Stimulated activated CD4-positive, alpha-beta T cell treated with anti-CD3 and anti-CD28 coated beads, Interleukin-1b, Interleukin-23, amount 100 ng/mL, for 1 hour (primary cell): ENCODE measurements at places on chromosomes 5 and 9.

DNA sequence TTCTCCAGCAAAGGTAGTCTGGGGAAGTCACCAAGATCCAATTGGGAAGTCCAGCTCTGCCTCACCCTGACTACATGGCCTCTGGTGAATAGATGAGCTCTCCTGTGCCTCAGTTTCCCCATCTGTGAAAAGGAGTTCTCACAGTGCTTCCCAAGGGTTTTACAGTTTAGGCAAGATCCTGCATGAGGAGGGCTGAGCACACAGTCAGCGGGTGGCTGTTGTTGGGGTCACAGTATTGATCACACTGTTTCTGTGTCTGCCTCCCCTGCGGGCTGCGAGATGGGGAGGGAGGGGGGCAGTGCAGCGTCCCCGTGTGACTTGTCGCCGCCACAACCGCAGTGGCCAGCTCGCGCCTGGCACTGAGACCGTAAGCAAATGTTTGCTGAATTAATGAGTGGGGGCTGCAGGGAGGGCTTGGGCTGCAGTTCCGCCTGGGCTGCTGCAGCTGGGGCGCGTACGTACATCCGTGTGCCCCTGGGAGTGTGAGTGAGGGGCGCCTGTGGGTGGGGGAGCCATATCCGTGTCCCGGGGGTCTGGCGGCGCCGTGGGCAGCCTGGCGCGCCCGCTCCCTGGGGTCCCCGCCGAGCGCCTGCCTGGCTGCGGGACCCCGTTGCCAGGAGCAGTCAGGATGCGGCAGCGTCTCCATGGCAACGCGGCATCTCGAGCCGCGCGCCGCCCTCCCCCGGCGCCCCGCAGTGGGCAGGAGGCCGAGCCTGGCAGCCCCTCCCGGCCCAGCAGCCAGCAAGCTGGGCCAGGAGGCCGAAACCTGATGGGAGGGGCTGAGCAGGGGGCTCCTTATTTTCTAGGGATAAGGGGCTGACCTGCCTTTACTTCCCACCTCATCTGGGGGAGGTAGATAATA lies 31.4 kb upstream of the PSD2 start:
- no peak for DNase-seq

DNA sequence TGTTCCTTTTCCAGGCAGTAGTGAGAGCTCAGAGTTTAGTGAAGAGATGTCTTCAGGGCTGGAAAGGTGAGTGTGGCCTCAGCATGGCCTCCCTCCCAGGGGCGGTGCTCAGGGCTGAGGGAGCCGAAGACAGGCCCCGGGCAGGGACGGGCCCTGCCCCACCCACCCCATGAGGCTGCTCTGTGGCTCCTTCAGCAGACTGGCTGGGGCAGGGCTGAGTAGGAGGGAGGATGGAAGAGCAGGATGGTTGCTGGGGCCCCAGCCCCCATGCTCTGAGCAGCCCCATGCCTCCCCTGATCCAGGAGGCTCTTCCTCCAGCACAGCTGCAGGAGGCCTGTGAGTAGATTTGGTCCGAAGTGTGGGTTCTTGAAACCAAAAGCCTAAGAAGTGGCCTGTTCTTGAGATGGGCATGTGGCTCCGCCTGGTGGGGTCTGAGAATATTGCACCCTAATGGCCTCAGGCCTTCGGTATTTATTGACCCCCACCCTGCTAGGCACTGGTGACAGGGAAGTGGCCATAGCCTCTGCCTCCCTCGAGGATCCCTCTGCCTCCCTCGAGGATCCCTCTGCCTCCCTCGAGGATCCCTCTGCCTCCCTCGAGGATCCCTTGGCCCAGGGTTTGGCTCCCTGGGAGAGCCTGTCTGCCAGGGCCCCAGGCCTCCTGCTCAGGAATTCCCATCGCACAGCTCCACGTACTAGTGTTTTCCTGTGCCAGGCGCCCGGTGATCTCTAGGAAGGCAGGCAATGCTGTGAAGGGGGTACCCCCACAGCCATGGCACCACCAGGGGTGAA lies 65.4 kb upstream of the GARNL3 start:
- peak; percentile 44 for DNase-seq

GRCh38 chr9:136175616-136176197 lies 29.2 kb downstream of the LHX3 start:
- no peak for DNase-seq

DNA sequence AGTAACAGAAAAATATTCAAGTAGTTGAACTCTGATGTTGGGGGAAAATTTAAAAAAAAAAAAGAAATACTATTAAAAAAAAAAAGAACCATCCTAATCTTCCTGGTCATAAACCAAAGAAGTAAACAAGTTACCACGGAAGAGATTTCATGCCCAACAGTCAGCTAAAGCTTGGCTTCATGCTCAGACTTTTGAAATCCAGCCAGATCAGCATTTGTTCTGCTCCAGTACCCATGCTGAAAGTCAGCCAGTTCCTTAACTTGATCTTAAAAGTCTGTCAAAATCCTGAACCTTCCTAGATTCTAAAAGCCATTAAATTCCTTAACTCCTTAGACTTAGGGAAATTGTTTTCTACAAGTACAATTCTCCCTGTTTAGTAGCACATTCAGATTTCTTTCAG lies 908.7 kb upstream of the CDH9 start:
- DNase-seq, result no peak

- no peak for DNase-seq
These were observed 780.5 kb upstream of the ZNF608 start for GRCh38 chr5:125526966-125527365.

- DNase-seq, result no peak
These were observed 52.3 kb upstream of the CD180 start for GRCh38 chr5:67248703-67249589.

- no peak for DNase-seq
These were observed 85.5 kb downstream of the ANXA1 start for GRCh38 chr9:73237140-73237539.

GRCh38 chr9:37936965-37937364 lies 33.0 kb upstream of the SLC25A51 start:
- no peak for DNase-seq

DNA sequence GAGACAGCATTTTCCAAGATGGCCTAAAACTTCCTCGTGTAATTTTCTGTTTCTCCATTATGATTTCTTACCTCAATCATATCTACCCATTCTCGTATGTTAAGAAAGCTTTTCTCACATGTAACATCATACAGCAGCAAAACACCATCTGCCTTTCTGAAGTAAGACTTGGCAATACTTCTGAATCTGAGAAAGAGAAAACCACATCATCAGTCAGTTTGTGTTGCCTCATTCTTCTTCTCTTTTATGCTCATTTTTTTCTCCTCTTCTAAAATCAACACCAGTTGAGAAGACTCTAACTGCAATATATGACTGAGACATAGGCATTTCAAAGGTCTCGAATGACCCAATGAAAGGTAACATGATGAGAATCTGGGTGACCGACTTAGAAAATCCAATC lies 66.0 kb downstream of the RASEF start:
- DNase-seq, result no peak

GRCh38 chr9:70868661-70869652 lies 252.5 kb downstream of the TRPM3 start:
- no peak for DNase-seq

GRCh38 chr5:177495243-177496060 lies 2.0 kb downstream of the PDLIM7 start:
- no peak for DNase-seq

DNA sequence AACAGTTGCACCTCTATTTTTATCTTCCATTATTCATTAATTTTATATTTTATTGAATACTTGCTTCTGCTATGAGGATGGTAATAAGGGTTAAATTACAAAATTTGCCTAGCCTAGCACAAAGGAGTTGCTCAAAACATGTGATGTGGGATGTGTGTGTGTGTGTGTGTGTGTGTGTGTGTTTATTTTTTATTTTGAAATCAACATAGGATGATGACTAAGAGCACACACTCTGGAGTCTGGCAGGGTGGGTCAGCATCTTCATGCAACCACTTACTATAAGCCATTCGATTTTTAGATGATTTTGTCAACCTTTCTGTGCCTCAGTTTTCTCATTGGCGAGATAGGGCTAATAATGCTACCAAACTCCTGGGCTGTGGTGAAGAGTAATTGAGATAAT lies 57.7 kb upstream of the MAMDC2 start:
- DNase-seq, result no peak

DNA sequence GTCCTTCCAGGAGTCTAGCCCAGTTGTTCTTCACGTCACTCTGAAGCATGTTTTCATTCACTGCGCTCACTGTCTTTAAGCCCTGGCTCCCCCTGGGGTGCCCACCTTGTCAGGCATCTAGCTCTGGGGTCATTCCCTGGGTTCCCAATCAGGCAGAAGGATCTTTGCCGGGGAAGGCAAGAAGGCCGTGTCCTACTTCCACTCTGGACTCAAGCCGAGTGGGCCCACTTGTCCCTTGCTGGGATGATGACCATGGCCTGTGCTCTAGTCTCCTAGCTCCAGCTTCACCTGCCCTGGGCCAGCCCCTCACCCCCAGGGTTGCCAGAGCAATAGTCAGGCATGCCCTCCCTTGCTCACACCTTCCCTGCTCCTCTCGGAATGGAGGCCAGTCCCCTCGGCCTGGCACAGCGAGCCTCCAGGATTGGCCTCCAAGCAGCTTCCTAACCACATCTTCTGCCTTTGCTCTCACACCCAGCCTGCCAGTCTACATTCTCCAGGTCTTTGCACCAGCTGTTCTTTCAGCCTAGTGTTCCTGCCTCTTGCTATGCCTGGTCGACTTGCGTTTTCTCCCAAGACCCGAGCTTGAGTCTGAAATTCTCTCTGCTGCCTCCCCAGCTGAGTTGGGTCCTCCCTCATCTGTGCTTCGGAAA lies 32.2 kb upstream of the PSD2 start:
- no peak for DNase-seq

DNA sequence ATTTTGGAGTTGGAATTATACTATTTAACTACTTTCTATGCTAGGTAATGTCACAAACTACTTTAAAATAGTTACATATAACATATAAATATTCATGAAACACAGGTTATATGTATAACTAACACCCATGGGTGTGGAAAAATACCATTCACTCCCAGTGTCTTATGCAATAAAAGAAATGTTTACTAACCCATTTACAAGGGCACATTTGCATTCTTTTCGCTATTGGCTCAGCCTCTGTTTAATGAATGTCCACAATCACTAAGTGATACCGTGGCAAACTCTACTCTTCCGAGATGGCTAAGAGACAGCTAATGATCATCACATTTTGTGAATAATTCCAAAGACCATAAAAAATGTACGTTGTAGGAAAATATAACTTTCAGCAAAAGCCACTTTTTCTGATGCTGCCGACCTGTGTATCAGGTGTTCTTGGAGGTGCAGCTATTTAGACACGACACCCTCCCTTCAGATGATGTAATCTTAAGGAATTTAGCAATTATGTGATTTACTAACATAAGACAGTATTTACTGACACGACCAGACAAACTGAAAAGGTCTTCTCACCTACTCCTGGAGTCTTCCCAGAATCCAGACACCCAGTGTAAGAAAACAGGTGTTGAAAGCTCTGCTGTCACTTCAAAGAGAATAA lies 121.7 kb upstream of the FAM120A start:
- no peak for DNase-seq

DNA sequence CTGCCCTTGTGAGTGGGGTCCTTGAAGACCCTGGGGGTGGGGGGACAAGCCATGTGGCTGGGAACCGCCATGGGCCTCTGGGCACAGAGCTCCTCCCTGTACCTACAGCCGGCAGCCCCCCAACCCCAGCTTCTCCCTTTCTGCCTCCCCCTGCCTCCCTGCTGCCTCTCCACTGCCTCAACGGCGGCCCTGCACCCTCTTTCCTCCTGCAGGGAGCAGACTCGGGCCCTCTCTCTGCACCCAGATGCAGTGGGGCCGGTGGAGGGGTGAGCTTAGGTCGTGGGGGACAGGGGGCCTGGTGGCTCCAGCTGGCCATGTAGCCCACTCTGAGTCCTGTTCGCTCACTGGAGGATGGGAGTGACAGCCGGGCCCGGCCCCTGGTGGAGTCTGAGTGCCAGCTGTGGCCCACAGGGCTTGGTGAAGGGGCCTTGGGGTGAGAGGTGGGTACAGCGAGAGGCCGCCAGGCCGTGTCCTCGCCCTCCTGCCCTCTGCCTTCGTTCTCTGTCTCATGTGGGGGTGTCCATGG lies 139.3 kb upstream of the COL5A1 start:
- no peak for DNase-seq

DNA sequence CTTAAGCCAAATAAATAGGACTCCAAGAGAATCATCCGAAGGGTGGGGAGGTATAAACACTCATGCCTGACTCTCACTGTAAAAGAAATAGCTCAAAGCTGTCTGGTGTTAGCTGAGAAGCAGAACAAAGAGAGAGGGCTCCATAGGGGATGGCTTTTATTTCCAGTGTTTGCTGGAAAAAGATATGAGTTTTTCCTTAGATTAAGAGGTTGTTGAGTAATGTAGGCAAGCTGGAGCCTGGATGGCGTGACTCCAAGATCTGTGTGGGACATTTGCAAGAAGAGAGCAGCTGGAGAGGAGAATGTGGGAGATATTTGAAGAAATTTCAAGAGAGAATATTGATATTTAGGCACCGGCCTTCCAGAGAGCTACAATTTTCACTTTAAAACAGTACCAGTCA lies 793.7 kb upstream of the RGMB start:
- DNase-seq, result no peak

DNA sequence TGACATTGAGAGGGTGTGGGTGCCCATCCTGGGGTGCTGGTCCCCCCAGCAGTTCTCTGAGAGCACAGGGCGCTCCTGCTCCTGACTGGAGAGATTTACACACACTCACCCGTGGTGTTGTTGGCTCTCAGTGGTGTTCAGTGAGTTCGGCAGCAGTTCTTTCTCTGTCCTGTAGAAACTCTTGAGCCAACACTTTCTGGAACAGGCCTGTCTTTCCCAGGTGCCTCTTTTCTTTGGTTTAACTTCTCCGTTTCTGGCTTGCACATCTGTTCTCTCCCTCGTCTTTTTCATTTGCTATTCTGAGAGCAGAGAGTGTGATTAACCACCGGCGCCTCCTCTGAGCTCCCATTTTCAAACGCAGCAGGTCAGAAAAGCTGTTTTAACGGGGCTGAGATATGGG lies 284.5 kb downstream of the IRX2 start:
- DNase-seq, result no peak

DNA sequence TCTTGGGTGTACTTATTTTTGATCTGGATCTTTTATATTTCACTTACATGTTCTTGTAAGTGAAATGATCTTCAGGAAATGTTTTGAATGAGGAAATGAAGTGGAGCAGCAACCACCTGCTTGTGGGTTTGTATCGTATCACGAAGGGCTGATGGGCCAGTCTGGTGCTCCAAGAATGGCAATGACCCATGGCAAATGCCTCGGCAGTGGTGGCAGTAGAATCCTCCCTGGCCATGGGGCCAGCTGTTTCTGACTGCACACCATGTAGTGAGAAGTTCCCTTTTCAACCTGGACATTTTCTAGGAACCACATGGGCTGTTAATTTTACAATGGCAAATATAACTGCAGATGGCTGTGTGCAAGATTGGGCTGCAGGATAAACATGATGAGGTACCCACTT lies 29.9 kb downstream of the MAT2B start:
- no peak for DNase-seq

GRCh38 chr9:92704528-92704927 lies 34.6 kb upstream of the IPPK start:
- no peak for DNase-seq

DNA sequence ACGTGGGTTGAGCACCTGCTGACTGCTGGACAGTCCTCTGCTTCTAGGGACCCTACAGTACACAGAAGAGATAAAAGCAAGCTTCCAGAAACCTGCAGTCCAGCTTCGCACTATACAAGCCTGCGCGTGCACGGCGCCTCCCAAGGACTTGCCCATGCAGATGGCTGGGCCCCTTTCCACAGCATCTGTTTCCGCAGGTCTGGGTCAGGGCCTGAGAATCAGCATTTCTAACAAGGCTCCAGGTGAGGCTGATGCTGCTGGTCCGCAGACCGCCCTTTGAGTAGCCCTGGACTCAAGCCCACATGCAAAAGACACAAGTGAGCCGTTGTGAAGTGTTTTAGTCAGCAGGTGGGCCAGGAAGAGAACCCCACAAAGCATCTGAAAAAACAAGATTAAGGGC lies 133.1 kb downstream of the HSD17B3 start:
- DNase-seq, result no peak
